ENCODE measurements at places on chromosomes 2 and 18.

- DNase-seq: no peak
Observed at GRCh38 chr18:57691363-57691762, 69.7 kb upstream of the NARS1 start.

DNA sequence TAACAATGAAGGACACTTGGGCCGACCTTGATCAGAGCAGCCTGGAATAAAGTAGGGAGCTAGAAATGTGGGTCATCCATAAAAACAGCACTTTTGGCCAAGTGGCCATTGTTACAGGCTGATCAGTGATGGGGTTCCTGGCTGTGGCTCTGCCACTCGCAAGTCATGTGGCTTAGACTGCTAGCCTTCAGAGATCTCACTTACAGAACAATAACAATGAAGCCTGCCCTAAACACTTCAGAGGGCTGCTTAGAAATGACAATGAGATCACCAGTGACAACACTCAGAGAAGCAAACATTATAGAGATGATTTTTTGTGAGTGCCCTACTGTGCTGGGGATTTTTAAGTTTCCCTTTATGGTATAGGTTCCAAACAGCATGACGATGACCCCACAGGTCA, 107.9 kb upstream of the LMAN1 start:
- no peak for DNase-seq

- DNase-seq: no peak
Observed at GRCh38 chr18:10296491-10296890, 157.9 kb upstream of the APCDD1 start.

GRCh38 chr2:72148837-72149555, 1.3 kb upstream of the CYP26B1 start:
- no peak for DNase-seq

DNA sequence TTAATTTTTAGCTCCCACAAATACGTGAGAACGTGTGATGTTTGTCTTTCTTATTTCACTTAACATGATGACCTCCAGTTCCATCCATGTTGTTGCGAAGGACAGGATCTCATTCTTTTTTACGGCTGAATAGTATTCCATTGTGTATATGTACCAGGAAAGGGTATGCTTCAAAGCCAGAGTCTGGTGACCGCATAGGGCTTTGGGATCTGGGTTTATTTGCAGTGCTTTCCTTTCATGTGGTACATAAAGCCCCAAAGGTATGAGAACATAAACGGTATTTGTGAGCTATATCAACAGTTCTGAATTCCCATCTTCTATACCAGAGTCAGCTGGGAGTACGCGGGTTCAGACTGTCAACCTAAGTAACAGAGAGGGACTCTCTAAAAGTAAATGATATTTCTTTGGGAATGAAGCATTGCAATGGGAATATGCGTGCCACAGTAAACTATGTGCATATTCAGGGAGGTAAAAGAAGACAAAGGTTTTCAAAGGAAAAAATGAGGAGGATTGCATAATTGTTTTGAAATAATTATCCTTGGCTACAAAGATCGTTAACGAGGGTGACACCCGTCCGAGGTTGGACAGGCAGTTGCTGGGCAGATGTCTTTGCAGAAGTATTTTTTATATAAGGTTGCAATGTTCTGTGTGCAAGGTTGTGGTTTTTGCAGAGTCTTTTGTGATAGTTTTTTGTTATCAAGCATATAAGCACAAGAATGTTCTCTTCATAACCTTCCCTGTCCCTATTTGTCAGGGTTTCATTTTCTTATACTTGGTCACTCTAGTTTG, 24.4 kb downstream of the CRYGD start:
- no peak for DNase-seq

GRCh38 chr2:208319391-208319790, 53.3 kb downstream of the PIKFYVE start:
- no peak for DNase-seq

GRCh38 chr2:62038975-62039771, 133.7 kb downstream of the COMMD1 start:
- DNase-seq: peak; percentile 41

DNA sequence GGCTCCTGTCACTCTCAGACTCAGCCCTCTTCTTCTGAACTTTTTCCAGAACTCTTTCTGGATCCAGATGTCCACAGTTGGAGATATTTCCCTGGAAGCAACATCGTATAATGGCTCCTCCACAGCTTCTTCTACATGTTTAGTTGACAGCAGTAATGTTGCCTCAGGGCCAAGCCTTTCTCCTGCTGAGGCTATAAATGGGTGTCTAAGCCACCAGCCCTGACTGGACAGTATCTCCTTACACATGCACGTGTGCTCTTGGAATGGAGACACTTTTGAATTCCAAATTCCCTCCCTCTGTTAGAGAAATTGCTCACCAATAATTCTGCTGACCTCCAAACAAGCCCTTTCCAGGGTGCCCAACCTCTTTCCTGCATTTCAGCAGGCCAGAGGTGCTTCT, 156.2 kb upstream of the PIK3C3 start:
- no peak for DNase-seq

DNA sequence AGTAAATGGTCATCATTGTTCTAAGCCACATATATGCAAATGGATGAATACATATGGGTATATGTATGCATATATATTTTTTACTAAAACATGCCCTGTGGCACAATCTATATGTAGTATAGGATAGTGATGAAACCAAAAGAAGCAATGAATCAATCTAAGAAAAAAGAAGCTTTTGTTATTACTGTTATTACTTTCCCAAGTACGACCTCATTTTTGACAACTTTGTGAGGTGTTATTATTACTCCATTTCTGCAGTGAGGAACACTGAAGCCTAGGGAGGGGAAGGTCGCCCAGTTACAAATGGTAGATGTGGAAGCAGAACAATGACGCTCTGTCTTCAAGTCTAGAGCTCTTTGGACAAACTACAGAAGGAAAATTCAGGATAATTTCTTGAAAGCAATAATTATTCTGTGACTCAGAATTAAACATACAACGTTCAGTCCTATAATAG, 38.3 kb downstream of the STAT4 start:
- no peak for DNase-seq

DNA sequence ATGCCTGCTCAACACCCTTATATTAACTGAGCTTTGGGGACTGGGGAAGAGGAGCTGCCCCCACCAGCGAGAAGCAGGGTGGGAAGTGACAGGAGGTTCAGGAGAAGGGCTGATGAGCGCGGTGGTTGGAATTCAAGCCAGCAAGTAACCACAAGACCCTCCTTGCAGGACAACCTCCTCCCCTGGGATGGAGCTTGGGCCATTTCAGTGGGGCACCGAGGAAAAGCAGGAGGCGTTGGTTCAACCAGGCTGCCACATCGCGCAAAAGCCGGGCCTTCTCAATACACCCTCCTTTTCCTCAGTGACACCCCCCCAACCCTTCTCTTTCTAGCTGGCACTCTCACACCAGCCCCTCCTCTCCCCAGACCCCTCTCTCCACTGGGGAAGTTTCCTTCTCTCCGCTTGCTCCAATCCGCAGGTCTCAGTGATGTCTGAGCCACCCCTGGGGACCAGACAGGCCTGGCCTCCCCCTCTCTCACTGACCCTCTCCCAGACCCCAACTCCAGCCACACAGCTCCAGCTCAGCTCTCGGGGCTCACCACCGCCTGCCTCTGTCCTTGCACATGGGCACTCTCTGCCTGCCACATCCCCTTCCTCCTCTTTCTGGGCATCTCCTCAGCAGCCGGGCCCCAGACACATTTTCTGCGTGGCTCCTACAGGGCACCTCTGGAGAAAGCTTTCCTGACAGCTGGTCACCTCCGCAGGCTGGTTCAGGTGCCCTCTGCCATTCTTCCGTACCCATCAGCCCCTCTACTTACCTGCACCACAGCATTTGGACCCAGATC, 44.5 kb downstream of the KCNF1 start:
- DNase-seq: no peak

DNA sequence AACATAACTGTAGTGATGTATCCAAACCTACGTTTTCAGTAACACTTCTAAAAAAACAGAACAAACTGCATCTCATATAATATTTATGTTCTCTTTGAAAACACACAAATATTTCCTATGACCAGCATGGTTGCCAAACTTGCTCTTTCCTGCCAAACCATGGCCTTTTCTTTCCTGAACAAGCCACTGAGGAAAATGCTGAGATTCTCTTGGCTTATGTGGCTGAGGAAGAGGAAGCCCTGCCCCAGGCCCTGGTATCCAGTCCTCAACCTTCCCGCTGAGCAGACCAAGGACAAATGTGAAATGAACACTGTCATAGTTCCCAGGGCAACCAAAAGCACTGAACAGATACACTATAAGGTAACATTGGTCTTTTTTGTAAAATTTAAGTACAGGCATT, 35.9 kb upstream of the NARS1 start:
- DNase-seq: no peak

- no peak for DNase-seq
Observed at GRCh38 chr18:58239879-58240278, 195.9 kb downstream of the NEDD4L start.
